ENCODE measurements at places on chromosomes 1 and 21. TPM values are rescaled to one million over a fixed set of nuclear protein-coding genes. Genes with fewer than 3 reads are reported as not detected.

Gene TMEM79
- 1.3 TPM for total RNA-seq

Gene NHLH2
- not detected for total RNA-seq

Gene ATP5PO
- total RNA-seq, result 209 TPM

Gene AK5
- total RNA-seq, result 77.0 TPM

Gene WNT4
- not detected for total RNA-seq

Gene INPP5B
- 22.2 TPM for total RNA-seq

Gene TRIM67
- total RNA-seq, result not detected

Gene ASCL5
- under 0.01 TPM for total RNA-seq

Gene KCNJ15
- total RNA-seq, result 0.38 TPM

Gene NGF
- 16.9 TPM for total RNA-seq

Gene KIAA1614
- 4.5 TPM for total RNA-seq

Gene FAM229A
- total RNA-seq, result 1.1 TPM

Gene TPR
- 78.2 TPM for total RNA-seq

Gene IL10
- not detected for total RNA-seq

Gene CPTP
- total RNA-seq, result 11.5 TPM

Gene PFKFB2
- 1.5 TPM for total RNA-seq

All from regular cardiac myocyte (primary cell).